ENCODE measurements at places on chromosomes 1 and 21. TPM values are rescaled to one million over a fixed set of nuclear protein-coding genes. Genes with fewer than 3 reads are reported as not detected.

TFF1 gene
- not detected for total RNA-seq

SYT2 gene
- 1.7 TPM for total RNA-seq

BGLAP gene
- total RNA-seq: not detected

TNFSF18 gene
- 11.1 TPM for total RNA-seq

- DNase-seq: no peak
These were observed 7.6 kb downstream of the NSL1 start for GRCh38 chr1:212783976-212784375.

Data from umbilical cord (tissue), 2 donors.